Globus pallidus (tissue), 1 donor: ENCODE measurements at places on chromosomes 11 and 22.

- no peak for DNase-seq
Observed at GRCh38 chr11:135027461-135027860, 615.4 kb upstream of the B3GAT1 start.

DNA sequence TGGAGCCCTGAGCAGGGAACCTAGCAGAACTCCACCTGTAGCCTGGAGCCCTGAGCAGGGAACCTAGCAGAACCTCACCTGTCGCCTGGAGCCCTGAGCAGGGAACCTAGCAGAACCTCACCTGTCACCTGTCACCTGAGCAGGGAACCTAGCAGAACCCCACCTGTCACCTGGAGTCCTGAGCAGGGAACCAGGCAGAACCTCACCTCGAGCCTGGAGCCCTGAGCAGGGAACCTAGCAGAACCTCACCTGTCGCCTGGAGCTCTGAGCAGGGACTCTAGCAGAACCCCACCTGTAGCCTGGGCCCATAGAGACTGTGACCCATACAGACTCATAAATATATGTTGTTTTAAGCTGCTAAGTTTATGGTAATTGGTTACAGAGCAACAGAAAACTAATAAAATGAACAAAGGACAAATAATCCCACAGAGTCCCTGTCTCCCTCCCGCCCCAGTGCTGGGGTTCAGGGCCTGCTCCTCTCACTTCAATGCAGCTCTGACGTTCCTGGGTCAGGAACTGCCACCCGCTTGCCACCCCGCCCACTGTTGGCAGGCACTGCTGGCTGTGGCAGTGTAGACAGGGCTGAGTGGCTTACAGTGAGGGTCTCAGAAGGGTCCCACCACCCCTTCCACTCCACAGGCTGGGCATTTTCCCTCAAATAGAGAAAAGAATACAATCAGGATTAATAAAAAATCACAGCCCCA is 259.1 kb downstream of the TBC1D22A start:
- no peak for DNase-seq

GRCh38 chr11:11814614-11815452 is 26.9 kb upstream of the USP47 start:
- no peak for DNase-seq

DNA sequence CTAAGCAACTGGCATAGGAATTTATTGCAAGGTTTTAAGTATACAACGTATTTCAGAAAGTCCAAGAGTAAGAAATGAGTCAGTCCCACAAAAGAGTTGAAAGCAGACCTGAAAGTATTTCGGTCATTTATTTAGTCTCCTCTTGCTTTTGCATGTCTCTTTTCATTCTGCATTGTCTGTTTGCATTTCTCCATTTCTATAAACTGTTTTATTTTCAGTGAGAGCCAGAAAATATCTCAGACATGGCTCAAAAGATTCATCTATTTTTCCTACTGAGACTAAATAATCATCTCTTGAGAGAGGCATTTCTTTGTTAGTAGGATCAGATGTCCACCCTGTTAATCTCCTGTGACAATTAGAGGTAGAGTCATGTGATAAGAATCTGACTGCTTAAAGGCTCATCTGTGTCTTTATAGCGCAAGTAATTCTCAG is 219.1 kb upstream of the CCDC179 start:
- no peak for DNase-seq

- no peak for DNase-seq
Observed at GRCh38 chr11:27118371-27118770, 77.8 kb downstream of the BBOX1 start.

- DNase-seq = no peak
Observed at GRCh38 chr22:19397734-19398104, 33.8 kb downstream of the HIRA start.

DNA sequence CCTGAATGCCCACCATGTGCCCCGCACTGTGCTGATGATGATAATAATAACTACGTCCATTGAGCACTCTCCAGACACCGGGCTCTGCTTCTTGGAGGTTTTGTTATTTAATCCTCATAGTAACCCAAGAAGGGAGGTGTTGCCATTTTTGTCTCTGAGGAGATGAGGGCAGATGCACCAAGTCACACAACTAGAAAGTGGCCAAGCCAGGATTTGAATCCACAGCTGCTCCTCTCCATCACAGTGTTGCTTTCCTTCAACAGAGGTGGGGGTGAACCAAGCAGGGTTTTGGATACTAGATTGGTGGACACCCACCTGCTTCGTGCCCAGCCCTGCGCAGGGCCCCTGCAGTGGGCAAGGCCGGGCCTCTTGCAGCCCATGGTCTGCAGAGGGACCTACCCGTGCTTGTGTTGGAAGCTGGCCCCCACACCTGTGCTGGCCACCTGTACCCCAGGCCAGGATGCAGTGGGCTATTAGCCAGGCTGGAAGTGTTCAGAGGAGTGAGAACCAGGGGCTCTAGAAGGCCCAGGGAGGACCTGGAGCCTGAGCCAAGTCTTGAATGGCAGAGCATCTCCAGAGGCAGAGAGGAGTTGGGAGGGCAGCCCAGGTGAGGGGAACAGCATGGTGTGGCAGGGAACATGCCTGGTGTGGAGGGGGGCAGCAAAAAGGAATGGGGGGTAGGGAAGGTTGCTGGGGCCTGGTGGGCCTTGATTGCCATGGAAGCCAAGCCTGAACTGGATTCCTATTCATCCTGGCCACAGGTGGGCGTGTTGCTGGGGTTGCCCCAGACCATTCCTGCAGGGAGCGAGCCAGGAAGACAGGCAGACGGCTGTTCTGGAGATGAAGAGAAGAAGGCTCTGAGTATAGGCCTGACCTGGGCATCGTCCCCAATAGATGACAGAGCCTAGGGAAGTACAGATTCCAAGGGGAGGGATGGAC is 2.7 kb upstream of the DPP3 start:
- no peak for DNase-seq

DNA sequence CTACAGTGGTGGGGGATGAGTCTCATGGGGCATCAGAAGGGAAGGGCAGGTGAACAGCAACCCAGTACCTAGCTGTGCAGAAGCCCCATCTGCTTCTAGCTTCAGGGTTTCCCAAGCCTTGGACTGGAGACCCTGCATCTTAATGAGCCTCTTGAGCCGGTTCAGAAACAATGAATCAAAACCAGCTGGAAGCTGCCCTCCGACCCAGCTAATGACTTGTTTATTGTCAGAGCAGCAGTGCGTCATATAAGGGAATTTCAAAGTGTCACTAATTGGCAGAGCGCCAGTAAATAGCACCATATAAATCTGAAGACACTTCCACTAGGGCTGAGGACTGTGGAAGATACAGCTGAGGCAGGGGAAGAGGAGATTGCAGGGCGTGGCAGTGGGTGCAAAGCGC is 57.5 kb downstream of the RPUSD4 start:
- no peak for DNase-seq

DNA sequence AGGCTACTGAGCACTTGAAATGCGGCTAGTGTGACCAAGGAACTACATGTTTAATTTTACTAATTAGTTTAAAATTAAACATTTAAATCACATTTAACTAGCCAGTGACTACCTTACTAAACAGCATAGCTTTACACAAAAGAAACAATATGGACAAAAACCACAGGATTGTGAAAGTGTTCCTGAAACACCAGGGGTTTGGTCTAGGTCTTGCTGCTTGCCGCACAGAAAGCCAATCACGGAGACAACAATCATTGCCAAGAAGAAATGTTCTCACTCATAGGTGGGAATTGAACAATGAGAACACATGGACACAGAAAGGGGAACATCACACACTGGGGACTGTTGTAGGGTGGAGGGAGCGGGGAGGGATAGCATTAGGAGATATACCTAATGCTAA is 309.5 kb downstream of the C11orf87 start:
- no peak for DNase-seq

- DNase-seq = no peak
Observed at GRCh38 chr11:12200279-12200990, 90.0 kb downstream of the MICAL2 start.

DNA sequence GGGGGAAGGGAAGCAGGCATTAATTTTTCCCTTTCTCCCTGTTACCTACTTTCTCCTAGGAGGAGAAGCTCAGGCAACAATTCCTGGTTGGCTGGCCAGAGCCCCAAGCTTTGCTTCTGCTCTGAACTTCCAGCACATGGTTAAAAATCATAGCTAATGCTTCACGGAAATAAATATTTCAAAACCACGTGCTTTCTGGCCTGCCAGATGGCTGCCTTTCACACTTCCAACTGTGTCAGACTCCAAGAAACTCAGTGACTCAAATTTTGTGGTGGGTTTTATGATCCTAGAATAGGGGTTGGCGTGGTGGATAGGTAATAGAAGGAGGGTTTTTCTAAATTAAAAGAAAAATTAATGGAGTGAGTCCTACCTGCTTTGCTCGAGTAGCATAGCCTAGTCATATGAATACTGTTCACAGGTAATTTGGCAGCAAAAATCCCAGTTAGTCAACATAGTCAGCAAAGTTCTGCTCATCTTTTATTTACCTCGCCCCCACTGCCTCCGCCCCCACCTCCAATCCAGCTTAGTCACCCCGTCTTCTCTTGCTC is 58.6 kb downstream of the SC5D start:
- DNase-seq = no peak

GRCh38 chr11:33443684-33444083 is 186.5 kb downstream of the HIPK3 start:
- DNase-seq = no peak

DNA sequence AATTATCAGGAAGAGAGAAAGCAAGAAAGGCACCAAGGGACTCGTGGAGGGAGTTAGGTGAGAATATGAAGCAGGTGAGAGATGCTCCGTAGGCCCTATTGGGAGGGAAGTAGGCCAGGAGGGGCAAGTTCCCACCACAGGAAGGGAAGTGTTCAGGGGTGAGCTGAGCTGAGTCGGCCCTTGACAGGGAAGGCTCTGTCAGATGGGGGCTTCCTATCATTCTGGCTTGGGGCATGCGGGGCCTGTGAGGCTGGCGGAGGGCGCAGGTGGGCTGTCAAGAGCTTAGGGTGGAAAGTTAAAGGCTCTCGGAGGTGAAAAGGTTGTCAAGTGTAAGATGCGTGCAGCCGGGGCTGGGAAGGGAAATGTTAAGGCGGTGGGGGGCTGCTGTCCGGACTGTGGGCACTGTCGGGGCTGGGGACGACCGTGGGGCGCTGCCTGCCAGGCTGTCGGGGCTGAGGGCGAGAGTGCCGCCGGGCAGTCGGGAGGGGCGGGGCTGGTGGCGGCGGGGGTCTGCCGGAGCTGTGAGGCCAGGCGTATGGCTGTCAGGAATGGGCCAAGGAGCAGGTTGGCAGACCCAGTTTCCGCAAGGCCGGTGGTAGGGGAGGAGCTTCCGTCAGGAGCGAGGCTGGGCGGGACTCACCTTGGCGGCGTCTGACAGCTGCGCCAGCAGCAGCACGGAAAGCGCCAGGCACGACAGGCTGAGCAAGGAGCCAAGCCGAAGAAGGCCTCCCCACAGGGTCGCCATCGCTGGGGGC is 496 bp downstream of the TMEM9B start:
- DNase-seq = peak; percentile 4

GRCh38 chr11:34351687-34352469 is 5.9 kb downstream of the ABTB2 start:
- no peak for DNase-seq

- no peak for DNase-seq
Observed at GRCh38 chr22:49599039-49599438, 228.6 kb downstream of the BRD1 start.

GRCh38 chr11:45180179-45180847 is 33.9 kb downstream of the PRDM11 start:
- DNase-seq = no peak

DNA sequence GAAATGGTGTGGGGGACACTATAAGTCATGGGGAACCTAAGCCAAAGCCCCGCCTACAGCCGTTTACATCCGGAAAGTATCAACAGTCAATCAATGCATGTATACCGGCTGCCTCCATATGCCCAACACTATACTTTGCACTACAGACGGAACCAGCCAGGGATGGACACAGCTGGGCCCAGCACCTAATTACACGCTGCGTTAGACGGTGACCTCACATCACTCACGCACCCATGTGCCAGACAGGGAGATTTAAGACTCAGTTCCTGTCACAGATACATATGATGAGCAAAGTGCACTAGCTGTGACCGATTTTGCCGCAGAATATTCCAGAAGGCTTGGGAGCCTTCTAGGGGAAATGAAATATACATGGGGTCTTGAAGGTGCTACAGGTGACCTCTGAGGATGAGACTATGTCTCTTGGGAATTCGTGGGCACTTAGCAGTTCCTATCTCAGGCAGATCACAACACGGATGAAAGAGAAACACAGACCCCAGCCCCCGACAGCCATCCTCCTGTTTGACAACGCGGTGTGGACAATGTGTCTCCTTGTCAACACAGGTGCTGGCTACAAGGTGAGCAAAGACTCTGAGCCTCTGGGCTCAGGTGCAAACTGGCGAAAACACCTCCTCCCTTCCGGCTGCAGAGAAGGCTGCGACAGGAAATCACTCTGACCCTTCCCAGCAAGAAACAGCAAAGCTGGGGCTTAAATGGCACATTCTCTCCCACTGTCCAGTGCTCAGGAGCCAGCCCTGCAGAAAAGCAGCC is 8.0 kb downstream of the AHNAK start:
- no peak for DNase-seq

DNA sequence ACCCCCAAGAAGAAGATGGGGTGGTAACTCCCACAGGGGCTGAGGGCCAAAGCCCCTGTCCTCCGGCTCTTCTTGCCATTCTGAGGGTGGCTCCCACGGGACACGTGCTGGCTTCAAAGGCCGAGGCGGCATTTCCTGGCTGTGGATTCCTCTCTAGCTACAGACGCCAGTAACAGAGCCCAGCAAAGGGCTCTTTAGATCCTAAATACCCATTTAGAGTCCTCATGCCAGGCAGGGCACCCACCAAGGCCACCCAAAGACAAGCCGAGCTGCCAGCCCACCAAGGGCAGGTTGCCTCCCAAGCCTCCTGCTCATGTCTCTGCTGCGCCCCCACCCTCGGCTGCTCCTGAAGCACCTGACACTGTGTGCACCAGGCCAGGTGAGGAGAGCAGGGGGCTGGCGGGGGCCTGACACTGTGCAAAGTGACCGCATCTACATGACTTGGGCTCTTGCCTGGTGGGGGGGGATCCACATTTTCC is 5.7 kb downstream of the LRFN4 start:
- no peak for DNase-seq

- DNase-seq = no peak
Observed at GRCh38 chr22:19121631-19122142, 525 bp downstream of the DGCR2 start.

DNA sequence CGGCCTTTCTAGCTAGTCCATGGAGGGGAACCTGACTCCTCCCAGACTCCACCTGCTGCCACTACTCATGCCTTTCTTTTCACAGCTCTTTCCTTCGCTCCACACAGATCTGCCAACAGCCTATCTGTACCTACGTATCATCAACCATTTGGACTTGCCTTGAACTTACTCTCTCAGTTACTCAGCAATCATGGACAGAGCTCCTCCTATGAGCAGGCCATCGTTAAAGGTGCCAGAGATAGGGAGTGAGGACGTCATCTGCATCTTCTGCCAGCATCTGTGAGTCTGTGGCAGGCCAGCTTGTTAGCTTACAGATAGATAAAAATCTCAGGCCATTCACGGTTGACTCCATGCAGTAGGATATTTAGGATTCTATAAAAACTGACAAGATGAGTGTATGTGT is 162.9 kb upstream of the ZBED5 start:
- no peak for DNase-seq

DNA sequence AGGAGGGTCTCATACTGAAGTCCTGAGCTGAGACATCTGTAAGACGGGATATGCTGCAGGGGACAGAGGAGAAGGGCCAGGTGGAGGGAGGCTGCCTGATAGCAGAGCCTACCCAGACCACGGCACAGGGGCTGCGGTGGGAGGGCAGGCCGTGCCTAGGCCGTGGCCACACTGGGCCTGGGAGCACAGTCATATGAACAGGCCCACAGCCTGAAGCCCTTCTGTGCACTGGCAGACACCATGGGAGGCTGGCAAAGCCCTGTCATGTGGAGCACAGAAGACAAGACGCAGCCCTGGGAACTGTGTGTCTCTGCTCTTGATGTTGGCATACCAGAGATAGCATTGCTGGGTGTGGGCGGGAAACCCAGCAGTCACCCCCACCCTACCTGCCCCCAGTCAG is 3.3 kb downstream of the SPATA19 start:
- no peak for DNase-seq
